CD4-positive, alpha-beta T cell treated with Interleukin-4 for 4 hours (primary cell): ENCODE measurements at places on chromosomes 2 and 18.
A peak's percentile ranks its signal among the peaks of the same experiment; 100 is the strongest.

DNA sequence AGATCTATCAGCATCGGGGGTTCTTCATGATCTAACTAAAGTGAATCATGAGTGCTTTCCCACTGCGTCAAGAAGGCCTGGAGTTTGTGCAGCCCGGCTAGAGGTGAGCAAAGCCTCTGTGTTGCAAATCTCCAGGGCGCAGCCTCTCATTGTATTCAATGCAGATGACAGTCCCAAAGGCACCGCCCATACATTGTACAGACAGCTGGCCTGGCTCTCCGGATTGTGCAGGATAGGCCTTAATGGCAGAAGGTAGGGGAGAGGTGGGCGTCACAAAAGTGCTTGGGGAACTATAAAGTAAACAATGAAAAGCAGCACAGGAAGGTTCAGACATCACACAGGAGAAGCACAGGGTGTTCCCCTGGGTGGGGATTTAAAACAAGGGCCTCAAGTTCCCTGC, 907 bp upstream of the GYPC start:
- no peak for DNase-seq

GRCh38 chr2:99888617-99889016, 253.8 kb downstream of the AFF3 start:
- DNase-seq, result no peak

DNA sequence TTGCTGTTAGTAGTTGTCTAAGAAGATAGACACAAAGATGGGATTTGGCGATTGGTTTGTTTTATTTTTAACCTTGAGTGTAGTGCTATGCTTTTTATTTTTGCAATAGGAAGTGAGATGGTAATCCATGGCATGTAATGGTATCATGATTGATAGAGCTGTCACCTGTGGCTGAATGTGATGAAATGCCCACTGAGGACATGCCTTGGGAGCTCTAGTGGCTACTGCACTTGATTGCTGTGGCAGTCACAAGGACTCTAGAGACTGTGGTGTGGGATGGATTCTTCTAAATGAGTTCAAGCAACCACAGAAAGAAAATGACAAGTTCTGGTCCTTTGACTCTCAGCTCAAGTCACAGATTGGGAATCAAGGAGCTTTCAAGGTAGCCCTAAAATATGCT, 139.4 kb downstream of the CYRIA start:
- DNase-seq, result no peak

DNA sequence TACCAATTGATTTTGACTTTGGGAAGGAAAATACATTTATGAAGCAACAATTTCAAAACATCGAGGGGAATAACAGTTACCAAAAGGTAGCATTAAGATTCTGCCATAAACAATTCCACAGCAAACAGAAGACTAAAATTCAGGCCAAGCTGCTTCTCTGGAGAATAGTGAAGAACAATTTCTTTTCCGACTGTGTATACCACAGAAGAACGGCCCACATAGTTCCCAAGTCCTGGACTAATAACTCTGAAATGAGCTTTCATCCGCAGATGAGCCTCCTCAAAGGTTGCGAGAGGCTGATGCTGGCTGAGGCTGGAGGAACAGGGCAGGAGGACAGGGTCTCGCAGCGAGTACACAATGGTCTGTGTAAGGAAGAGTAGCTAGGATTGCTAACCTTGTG, 278.9 kb upstream of the TCF4 start:
- DNase-seq, result no peak

DNA sequence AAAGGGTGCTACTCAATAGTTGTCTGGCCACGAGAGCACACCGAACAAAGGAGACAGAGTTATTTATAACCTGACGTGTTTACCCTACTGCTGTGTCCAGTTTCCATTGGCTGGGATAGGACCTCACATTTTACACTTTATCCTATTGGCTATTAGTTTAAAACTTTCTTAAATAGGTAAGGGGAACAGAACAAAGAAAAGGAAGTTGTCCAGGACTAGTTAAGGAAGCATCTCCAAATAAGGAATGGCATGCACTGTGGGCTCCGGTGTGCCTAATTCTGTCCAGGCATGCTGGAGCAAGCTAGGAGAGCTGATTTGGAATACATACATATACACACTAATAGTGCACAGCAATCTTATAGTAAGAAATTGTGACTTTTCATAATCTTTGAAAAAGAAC, 72.2 kb downstream of the CAB39 start:
- DNase-seq, result no peak

DNA sequence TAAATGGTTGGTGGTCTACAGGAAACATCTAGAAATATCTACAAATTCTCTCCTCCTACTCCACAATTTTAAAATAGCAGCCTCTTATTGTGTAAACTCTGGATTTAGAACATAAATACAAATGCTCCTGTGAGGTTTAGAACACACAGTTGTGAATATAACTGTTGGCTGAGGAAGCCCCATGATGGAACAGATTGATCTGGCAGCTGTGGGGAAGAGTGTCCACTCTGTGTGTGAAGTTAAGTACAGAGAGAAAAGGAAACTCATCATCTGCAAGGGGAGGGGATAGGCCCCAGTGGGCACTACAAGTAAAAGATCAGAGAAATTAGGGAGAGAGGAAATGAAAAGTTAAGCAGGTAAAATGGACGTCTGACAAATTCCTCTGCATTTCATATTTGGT, 422.7 kb upstream of the FSHR start:
- no peak for DNase-seq

DNA sequence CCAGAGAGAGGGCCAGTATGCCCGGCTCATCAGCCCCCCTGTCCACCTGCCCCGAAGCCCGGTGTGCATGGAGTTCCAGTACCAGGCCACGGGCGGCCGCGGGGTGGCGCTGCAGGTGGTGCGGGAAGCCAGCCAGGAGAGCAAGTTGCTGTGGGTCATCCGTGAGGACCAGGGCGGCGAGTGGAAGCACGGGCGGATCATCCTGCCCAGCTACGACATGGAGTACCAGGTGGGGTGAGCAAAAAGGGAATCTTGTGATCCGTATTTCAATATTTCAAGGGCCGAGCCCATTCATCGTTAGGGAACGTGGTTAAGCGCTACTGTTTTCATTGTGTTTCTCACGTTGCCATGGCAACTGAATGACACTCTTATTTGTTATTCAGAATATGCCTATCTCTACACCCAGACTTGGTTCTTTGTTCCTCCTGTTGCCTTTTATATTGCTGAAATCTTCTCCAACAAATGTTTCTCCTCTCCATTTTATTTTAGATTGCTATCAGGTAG, 81.5 kb downstream of the NRP2 start:
- no peak for DNase-seq

- no peak for DNase-seq
Observed at GRCh38 chr18:62569081-62569655, 46.3 kb downstream of the ZCCHC2 start.

DNA sequence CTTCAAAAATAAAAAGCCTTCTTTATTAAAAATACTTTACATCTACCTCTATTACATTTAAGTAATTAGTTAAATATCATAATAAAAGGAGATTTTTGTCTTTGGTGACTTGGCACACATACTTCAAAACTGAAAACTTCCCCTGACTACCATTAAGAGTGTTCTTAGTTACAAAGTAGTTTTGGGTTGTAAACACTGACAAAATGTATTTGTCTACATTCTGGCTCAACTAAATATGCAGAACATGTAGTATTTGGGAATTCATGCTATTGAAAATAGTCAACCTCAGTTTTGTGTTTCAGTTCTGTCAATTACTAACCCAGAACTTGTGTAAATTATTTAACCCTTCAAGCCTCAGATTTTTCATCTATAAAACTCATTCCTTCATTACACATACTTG, 311.5 kb downstream of the RAD51AP2 start:
- no peak for DNase-seq

DNA sequence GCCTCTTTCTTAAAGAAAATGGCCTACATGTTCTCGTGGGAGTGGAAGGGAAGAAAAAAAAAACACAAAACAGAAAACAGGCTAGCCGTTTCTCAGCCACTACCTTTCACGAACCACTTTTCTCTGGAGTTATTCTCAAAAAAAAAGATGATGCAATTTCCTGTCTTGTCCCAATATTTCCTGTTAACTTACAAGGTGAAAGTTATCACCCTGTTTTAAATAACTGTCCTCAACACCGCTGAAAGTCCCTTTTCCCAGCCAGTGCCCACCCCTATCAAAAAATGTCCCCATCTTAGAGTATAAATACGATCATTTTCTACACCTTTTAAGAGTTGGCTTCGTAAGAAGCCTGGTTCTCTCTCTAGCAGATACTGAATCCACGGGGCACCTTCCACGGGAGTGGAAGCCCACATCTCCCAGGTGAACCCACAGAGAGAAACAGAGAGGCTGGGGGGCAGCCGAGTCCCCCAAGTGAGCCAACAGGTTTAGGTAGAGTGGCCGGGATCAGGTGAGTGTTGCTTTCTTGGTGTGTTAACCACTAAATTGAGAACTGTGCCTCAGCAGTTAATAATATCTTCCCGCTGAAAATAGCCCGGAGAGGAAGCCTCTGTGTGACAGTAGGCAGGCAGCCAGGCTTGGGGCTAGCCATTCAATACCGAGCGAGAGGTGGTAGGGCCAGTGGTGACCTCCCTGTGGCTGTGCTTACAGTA, 15.9 kb downstream of the SMAD7 start:
- peak; percentile 27 for DNase-seq

GRCh38 chr2:235080101-235080500, 128.3 kb downstream of the SH3BP4 start:
- no peak for DNase-seq

DNA sequence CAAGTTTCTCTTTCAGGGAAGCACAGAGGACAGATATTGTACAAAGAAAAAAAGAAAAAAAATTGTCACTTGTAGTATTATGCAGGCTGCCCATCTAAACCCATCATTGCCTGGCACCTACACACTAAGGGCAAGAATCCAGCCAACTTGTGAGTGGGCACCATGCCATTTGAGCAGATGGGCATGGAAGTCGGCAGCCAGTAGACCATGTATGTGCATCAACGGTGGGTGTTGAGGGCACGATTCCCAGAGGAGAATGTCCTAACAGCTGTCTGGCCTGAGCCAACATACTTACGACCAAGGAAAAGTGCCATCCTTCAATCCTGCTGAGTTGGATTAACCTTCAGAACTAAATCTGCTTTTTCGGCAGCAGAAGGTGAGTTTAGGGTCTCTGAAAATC, 63.9 kb downstream of the ARHGAP15 start:
- DNase-seq, result no peak

GRCh38 chr2:178208817-178209216, 14.5 kb downstream of the OSBPL6 start:
- DNase-seq, result no peak

GRCh38 chr2:100166701-100167100, 24.3 kb upstream of the AFF3 start:
- no peak for DNase-seq

GRCh38 chr2:239250216-239251081, 150.4 kb downstream of the HDAC4 start:
- no peak for DNase-seq

- no peak for DNase-seq
Observed at GRCh38 chr18:43970656-43971055, 693.4 kb upstream of the SYT4 start.

DNA sequence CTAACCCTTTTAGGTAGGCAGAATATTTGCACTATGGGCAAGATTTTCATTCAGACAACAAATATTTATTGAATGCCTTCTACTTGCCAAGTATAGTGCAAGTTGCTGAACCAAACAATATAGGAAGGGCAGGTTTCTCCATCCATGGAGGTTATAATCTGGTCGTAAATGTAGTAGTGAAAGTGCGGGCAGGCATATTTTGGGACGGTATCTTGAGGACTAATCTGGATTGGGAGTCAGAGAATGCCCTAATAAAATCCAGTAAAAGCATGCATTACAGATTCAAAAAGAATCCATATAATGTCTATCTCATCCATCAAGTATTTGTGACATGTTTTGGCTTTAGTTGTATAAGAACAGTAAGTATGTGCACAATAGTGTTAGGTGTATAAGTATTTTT, 1.7 kb upstream of the NDUFV2 start:
- no peak for DNase-seq

DNA sequence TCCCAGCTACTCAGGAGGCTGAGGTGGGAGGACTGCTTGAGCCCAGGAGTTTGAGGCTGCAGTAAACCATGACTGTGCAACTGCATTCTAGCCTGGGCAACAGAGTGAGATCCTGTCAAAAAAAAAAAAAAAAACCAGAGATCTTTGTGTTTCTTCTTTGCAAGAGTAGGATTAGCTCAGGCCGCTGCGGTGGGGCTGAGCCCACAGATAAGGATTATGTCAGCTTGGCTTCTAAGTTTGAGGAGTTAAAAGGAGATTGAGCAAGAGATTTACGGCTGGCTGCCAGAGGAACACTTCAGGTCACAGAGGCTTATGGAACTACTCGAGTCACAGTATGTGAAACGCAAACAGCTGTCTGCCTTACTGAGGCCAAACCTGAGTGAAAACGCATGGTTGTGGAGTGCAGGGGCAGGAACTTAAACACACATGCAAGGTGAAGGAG, 146.7 kb upstream of the L3MBTL4 start:
- no peak for DNase-seq

GRCh38 chr2:29307519-29307918, 192.3 kb downstream of the CLIP4 start:
- no peak for DNase-seq

GRCh38 chr2:8857709-8858108, 20.3 kb upstream of the KIDINS220 start:
- no peak for DNase-seq

- DNase-seq, result no peak
Observed at GRCh38 chr2:238182362-238182761, 21.1 kb downstream of the ILKAP start.

DNA sequence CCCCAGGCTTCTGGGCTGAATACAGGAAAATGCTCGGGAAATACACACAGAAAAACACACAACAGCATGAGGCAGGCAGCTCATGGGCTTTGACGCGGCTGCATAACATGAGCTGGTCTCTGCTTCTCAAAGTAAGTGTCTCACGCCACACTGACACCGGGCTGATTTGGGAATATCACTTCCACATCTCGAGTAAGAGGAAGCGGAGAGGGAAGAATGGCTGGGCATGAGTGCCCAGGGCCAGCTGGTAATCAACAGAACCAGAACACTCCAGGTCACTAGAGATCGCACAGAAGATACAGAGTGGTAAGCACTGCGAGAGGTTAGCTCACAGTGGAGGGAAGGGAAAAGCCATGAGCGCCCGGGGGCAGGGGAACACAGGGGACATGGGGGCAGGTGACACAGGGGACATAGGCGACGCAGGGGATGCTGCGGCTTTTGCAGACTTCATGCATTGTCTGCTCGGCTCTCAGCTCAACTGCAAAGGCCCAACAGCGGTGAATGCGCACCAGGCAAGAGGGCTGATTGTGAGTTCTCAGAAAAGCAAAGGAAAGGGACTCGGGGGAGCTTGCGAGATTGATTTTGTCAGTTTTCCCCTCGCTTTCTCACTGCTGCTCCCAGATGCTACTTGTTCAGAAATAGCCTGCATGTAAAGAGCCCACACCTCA, 141.4 kb downstream of the MBP start:
- no peak for DNase-seq

GRCh38 chr2:177225965-177226360, 13.4 kb downstream of the HNRNPA3 start:
- no peak for DNase-seq

DNA sequence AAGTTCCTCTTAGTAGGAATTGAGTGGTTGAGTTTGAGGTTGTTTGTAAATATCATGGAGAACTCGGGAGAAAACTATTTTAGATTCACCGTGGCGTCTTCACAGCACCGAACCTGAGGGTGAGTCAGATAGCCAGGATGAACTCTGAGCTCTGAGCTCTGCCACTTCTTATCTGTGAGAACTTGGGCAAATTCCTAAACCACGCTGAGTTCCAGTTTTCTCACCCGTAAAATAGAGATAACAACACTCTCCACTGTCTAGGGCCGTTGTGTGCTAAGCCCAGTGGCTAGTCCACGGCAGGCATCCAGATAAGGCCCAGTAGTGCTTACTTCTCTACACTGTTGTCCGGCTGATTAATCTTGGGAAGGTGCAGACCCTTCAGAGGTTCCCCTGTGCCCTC, 7.0 kb downstream of the KIF5C start:
- DNase-seq, result no peak
